ENCODE measurements at places on chromosomes 7 and 10.

- DNase-seq, result no peak
These were observed 110.2 kb downstream of the MYO3A start for GRCh38 chr10:26044141-26044749.

DNA sequence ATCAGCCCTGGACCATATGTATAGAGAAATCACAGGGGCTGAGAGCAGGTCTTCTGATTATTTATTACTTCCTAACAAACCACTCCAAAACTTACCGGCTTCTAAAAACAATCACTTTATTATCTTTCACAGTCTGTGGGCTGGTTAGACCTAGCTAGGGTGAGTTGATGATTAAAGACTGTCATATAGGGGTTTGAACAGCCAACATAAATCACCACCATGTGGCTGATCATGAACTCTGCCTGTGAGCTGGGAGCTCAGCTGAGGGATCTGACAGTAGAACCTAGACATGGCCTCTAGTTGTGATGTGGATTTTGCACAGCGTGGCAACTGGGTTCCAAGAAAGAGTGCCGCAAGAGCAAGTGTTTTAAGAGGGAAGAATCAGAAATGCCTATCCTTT lies 305.4 kb downstream of the CSTF2T start:
- DNase-seq, result no peak

DNA sequence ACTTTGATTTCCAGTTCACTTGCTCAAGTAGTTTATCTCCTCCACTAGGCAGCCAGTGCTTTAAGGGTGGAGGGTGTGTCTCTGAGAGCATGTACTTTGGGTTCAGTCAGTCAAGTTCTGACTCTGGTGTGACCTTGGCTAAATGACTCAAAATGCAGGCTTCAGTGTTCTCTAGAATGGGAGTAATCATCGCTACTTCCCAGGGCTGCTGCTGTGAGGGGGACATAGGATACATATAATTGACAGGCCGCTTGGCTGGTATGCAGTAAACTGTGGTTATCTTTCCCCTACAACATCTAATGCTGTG lies 3.5 kb downstream of the PTPRE start:
- DNase-seq, result no peak

DNA sequence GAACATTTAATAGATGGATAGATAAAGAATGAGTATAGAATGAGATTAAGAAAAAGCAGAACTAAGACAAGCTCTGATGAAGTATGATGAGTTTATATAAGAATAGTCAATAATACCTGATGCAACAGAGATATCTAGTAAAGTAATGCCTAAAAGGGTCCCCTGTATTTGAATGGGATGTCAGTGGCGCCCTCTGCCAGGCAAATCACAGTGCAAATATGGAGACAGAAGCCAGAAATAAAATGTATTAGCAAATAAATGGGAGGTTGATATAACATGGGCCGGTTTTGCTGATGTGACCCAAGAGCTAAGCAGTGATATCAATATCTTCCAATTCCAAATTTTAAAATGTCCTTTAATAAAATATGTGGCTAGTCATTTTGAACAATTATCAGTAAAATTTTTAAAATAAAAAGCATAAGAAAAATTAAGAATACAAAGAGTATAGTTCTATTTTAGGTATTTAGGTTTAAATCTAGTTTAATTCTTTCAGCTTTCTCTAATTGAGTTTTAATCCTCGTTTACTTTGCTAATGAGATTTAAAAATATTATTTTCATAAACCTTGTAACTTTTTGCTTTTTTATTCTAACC lies 62.6 kb downstream of the ADK start:
- DNase-seq, result peak; percentile 5

DNA sequence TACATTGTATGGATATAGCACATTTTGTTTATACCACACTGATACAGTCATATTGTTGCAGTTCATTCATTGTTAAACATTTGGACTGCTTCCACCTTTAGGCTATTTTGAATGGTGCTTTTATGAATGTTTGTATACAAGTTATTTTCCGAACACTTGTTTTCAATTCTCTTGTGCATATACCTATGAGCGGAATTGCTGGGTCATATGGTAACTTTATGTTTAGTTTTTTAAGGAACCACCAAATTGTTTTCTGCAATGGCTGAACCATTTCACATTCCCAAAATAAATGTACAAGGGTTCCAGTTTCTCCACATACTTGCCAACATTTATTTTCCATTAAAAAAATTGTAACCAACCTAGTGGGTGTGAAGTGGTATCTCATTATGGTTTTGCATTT lies 4.0 kb upstream of the EXOC4 start:
- DNase-seq, result no peak

GRCh38 chr7:1474736-1475135 lies 15.5 kb upstream of the MICALL2 start:
- DNase-seq, result no peak

DNA sequence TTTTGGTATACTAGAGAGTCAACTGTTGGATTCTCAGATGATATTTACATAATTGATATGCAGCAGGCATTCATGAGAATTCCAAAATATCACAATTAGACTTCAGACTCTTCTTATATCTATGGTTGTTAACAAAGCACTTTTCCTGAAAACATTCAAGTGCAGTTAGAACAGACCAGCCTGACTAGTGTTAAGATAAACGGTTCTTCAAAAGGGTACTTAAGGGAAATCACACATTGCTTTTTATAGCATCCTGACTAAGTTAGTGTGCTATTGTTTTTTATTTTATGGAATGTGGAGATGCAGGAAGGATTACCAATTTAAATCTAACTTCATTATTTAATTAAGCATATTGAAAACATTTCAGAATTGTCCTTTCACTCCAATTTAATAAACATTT lies 405.1 kb downstream of the PLXDC2 start:
- no peak for DNase-seq

DNA sequence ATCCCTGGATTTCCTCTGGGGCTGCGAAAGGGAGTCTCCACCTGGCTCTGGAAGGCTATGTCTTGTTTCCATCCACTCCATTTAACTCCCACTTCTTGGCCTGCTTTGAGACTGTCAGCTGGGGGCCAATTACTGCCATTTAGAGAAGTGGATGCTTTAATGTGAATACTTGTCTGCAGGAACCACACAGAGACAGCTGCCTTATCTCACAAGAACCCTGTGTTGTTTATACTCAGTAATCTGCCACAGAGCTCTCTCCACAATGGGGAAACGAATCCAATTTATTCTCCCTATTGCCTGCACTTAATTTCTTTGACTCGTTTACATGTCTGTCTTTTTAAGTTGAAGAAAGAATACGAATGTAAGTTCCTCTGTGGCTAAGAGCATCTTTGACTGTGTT lies 787.0 kb upstream of the C7orf33 start:
- DNase-seq, result no peak

DNA sequence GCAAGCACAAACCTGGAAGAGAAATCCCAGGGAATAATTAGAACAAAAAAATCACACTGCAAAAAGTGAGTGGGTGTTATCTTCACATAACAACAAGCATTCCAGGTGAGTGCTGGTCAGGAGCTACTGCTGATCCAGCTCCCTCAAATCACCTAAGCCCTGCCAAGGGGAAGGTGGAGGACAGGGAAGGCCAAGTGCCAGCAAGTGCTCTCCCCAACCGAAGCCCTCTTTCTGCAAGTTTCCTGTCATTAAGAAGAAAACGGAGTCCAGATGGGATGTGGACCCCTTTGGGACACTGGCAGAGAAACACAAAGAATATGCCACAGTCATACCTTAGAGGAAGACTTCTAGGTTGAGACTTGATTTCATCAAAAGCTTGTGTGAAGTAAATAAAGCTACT lies 933.0 kb upstream of the ZNF722 start:
- no peak for DNase-seq

DNA sequence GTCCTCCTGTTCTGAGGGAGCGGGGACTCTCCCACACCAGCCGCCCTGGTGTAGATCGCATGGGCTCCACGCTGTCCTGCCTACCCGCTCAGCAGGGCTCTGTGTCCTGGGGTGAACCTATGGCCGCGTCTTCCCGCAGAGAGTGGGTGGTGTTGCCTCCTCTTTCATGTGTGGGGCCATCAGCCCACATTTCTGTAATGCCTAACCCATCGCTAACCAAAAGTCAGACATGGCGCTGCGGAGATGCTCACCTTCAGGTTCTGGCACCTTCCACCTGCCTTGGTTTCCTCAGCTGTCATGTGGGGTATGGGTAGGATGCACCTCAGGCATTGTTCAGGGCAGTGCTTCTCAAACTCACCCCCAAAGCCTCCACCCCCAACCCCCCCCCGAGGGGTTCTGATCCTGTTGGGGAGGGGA lies 50.5 kb upstream of the CAMK2B start:
- no peak for DNase-seq

DNA sequence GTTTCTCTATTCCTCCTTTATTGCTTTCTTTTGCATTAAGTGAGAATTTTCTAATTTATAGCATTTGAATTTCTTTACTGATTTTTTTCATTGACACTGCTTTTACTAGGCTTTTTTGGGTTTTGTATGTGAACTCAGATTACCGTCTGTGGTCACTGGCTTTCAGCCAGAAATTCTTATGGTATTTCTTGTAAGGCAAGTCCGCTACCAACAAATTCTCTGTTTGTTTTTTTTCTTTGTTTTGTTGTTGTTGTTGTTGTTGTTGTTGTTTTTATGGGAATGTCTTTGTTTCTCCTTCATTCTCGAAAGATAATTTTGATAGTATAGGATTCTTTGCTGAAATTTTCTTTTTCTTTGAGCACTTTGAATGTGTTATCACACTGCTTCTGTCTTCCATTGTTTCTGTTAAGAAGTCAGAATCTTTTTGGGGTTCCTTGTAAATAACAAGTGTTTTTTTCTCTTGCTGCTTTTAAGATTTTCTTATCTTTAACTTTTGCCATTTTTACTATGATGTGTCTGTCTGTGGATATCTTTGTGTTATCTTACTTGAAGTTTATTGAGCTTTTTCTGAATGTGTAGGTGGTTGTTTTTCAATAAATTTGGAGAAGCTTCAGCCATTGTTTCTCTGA lies 7.2 kb downstream of the NET1 start:
- no peak for DNase-seq

DNA sequence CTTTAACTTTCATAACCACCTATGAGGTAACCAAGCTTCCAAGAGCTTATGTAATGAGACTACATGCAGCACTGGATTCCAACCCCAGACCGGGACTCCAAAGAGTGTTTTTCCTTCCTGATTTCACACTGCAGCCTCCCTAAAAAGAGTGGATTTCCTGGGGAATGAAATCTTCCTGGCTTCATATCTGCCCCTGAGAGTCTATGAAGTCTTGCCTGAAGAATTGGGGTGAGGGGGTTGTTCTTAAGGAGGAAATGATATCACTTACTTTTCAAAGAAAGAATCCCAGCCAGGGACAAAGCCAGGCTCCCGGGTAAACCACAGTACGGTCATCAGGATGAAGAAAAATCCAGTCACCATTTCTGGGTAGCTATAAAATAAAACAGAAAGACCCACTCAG lies 29.7 kb downstream of the STMP1 start:
- no peak for DNase-seq

GRCh38 chr10:27035163-27035562 lies 65.1 kb downstream of the ANKRD26 start:
- no peak for DNase-seq

DNA sequence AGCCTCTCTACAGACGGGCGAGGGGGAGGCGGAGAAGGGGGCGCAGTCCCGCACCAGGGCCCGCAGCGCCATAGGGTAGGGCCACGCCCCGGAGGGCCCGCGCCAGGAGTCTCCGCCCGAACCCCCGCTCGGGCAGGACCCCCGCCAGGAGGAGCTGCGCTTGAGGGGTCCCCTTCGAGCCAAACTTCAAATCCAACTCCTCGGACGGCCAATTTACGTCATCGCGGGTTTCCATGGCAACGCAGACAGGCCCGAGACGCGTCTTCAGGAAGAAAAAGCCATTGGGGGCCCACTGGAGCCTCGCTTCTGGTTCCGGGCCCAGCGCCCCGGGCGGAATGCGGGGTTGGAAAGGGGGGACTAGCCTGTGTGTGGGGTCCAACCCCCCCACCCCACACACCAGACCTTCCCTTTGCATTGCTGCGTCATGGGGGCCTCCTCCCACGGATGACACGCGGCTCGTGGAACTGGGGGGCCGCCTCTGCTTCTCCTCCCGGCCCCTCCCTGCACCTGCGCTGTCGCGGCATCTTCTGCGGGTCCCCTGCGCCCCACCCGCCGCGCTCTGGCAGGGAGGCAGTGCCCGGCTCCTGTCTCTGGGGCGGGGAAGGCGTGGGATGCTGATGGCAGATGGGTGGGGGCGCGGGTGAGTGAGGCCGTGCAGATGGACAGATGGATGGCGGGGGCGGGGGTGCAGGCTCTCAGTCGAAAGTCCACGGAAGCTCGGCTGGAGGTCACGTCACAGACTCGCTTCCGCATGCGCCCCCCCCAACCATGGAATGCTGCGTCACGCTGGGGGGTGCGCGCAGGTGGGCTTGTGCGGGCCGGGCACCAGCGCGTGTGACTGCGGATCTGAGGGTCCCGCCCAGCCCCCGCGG lies 1.2 kb downstream of the CALY start:
- DNase-seq, result no peak

DNA sequence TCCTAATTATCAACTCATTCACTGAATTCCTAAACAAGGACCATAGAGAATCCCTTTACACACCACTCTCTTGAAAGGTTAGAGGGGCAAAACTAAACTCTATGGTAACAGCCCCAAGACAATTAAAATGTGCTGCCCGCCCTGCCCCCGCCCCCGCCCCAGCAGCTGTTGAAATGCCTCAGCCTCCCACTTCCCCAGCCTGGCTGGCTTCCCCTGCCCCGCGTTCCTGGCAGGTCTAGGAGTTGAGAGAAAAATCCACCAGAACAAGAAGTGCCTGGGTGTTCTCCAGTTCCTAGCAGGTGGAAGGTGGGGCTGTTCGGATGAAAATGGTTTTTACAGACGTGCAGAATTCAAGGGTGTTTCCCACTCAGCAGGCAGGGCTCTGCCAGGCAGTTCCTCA lies 109.5 kb upstream of the ZEB1 start:
- no peak for DNase-seq

- no peak for DNase-seq
These were observed 130.6 kb upstream of the BTBD16 start for GRCh38 chr10:122140461-122140902.

GRCh38 chr7:45655539-45655938 lies 81.4 kb downstream of the ADCY1 start:
- no peak for DNase-seq

DNA sequence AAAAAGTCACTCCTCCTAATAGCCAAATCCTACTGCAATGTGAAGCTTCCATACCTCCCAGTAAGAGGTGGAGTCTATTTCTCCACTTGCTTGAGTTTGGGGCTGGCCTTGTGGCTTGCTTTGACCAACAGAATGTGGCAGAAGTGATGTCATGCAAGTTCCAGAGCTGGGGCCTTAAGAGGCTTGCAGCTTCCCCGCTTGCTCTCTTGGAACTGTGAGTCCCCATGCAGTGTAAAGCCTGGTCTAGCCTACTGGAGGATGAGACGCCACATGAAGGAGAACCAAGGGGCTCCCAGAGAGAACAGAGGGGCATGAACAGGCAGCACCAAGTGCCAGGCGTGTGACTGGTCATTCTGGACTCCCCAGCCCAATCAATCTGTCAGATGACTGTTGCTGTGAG lies 58.6 kb upstream of the OPALIN start:
- DNase-seq, result no peak

DNA sequence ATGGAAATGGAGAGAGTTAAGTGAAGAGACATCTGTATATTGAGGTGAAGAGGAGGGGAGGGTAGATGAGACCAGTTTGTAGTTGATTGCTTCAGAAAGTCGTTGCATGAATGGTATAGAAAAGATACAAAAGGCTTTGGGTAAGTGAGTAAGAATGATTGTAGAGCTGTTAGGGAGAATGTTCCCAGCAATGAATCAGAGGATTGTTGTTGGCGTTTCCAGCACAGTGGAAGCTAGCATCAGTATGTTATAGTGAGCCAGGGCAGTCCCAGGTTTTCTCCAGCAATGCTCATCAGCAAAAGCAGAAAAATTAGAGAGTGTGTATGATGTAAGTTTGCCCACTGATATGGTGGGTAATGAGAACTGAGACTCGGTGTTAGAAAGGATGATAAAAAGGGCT lies 15.4 kb upstream of the CDK6 start:
- DNase-seq, result no peak

- DNase-seq, result no peak
These were observed 22.6 kb upstream of the DLG5 start for GRCh38 chr10:77949167-77949566.

All from NK-92 treated with Interleukin-12 subunit alpha and Interleukin-12 subunit beta, amount 100 ng/mL, for 24 hours (cell line).